ENCODE measurements at places on chromosomes 6 and 20.
A peak's percentile ranks its signal among the peaks of the same experiment; 100 is the strongest.

GRCh38 chr6:34572585-34572984 is 16.5 kb upstream of the SPDEF start:
- no peak for DNase-seq

GRCh38 chr20:58389324-58389967 is 417 bp downstream of the VAPB start:
- no peak for DNase-seq

GRCh38 chr6:140160909-140161308 is 786.5 kb upstream of the CITED2 start:
- DNase-seq, result no peak

DNA sequence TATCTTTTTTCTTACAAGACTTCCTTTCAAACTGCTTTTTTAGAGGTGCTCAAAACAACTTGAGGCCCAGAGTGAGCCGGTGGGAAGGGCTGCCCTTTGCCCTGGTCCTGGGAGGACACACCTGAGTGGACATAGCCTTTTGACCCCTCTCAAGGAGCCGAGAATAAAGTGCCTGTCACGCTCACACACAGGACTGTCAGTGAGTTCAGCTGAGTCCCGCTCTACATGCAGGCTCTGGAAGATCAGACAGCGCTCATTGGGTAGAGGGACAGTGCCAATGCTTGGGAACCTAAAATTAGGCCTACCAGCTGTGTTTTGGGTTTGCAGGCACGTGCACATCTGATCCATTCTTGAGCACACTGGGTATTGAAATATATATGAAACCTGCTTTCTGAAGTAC is 387.8 kb downstream of the CD83 start:
- DNase-seq, result no peak

GRCh38 chr6:149093643-149094042 is 223.9 kb upstream of the TAB2 start:
- DNase-seq, result no peak

- DNase-seq, result no peak
Measured at GRCh38 chr6:38187811-38188590, 368.5 kb downstream of the ZFAND3 start.

DNA sequence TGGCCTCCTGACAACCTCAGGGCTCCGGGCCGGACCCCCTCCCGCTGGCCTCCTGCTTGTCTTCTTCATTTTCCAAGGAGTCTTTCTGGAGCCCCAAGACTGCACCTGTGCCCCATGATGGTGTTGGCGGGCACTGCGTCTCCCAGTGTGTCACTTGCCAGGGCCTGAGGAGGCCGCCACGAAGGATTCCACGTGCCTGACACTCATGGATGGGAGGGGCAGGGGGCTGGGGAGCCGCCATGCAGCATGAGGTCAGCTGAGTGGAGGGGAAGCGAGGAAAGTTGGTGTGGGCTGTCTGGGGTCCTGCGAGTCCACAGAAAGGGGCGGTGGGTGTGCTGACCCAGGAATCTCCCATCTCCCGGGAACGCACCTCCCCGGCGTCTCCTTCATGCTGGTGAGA is 165.7 kb downstream of the SMOC2 start:
- no peak for DNase-seq

GRCh38 chr6:2197177-2197671 is 48.2 kb downstream of the GMDS start:
- no peak for DNase-seq

- no peak for DNase-seq
Measured at GRCh38 chr6:157095084-157095483, 228.2 kb downstream of the TMEM242 start.

GRCh38 chr20:51732096-51732791 is 35.9 kb downstream of the ATP9A start:
- peak; percentile 45 for DNase-seq

- DNase-seq, result no peak
Measured at GRCh38 chr20:63499338-63499969, 571 bp upstream of the EEF1A2 start.

GRCh38 chr20:12575352-12576095 is 433.2 kb upstream of the SPTLC3 start:
- DNase-seq, result peak; percentile 75

DNA sequence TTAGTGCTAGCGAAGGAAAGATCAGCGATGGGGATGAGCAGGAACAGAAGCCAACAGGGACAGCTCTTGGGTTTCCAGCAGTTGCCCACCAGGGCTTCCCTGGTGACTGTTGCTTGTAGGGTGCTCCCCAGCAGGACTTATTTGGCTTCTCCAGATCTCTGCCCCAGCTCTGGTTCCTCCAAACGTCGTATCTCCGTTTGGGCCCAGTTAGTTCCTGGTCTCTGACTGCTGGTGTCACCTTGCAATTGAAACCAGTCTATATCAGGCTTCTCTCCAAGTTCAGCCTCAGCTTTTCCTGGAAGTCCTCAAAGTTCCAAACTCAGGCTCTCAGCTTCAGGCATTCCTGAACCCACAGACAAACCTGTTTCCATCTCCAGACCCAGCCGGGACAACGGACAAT is 70.8 kb upstream of the NXT1 start:
- DNase-seq, result no peak

DNA sequence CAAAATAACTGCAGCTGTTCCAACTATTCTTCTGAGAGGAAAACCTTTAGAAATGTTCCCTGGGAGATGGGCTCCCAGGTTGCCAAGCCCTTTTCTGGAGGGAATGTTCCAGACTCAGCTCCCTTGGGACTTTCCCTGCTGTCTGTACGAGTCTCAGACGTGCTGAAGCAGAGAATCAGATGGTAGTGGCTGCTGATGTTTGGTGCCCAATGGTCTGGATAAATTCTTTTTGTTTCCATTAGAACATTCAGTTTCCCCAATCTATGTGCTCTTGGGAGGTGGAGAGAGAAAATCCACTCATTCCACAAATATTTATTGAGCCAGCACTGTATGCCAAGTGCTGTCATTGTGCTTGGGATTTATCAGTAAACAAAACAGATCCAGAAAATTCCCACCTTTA is 40.0 kb downstream of the SNHG17 start:
- DNase-seq, result no peak

GRCh38 chr6:79225717-79226599 is 8.5 kb downstream of the HMGN3 start:
- DNase-seq, result no peak

DNA sequence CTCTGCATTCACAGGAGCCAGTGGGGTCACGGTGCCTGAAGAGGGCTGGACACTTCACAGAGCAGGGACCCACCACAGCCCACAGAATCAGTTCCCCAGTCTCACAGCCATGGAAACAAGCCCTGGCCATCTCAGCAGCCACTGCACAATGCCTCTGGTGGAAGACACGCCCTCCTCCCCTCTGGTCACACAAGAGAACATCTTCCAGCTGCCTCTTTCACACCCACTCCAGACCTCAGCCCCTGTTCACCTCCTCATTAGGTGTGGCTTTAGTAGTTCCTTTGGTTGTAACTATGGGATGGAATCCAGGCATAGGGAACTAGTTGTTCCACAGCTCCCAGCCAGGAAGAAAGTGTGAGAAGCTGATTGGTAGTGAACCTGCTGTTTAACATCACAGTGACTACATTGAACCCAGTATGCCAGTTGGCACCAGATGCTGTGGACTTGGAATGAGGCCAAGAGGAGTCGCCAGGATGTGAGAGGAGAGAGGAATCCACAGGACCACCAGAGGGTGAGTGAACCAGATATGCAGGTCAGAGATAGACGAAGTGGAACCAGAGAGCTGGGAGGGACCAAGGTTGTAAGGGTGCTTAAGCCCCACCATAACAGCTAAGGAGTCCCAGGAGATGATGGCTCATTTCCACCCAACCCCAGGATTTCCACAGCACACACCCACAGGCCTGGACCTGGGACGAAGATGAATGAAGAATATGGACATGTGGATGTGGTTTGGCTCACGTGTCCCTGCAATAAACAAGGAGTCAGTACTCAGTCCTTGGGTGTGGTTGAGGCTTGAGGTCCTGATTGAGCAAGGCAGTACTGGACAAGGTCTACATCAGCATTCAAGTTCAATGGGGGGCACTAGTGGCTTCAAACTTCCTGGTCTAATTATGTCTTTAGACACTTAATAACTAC is 8.8 kb upstream of the BTN3A3 start:
- DNase-seq, result no peak

DNA sequence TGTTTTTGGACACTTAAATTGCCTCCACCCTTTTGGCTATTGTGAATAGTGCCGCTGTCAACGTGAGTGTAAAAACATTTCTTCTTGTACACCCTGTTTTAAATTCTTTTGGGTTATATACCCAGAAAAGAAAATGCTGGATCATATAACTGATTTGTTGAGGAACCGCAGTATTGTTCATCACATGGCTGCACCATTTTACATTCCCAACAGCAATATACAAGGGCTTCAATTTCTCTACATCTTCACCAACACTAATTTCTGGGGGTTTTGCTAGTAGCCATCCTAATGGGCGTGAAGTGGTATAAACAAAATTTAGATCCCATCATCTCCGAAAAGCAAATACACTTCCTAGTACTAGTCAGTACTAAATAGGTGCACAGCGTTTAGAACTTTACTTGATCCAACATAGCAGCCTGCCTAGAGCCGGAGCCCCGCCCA is 579 bp upstream of the BPHL start:
- DNase-seq, result no peak

DNA sequence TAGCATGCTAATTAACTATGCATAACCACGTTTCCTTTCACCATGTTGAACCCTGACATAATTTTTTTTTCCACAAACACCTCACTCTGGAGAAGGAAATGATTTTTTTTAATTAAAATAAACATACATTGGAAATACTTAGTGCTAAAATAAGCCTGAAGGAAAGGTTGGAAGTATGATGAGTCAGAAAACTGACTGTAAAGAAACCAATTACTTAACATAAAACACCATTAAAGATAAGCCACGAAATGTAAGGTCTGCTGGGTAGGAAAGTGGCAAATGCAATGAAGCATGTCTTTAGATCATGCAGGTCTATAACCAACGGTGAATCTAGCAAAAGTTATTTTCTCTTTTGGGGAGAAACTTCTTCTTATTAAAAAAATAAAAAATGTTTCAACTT is 47.5 kb downstream of the OPRM1 start:
- DNase-seq, result no peak

- DNase-seq, result no peak
Measured at GRCh38 chr20:21225215-21225947, 77.8 kb upstream of the XRN2 start.

GRCh38 chr6:12593771-12594529 is 122.6 kb upstream of the PHACTR1 start:
- no peak for DNase-seq

- no peak for DNase-seq
Measured at GRCh38 chr20:1861347-1861976, 33.7 kb upstream of the SIRPA start.

GRCh38 chr6:31336896-31337496 is 20.0 kb downstream of the HLA-B start:
- no peak for DNase-seq

DNA sequence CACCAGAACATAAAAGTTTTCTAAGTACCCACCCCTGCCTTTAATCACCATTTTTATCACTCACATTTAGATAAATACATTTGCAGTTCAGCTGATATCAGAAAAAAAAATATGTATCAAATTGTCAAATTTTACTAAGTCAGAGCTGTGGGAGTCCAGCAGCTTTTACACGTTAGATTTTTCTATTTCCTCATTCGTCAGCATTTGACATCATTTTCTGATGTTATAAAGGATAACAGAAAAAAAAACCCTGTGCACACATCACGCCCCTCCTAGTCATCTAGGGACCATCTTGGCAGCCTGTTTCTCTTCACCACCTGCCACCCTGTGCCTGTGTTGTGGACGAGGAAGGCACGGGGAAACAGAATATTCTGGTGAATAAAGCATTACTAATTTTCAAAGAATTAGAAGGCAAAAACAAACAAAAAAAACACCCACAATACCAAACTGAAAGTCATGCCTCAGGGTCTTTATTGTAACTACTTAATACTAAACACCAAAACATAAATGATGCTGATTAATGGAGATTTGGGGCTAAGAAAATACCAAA is 12.4 kb downstream of the B4GALT5 start:
- DNase-seq, result no peak

DNA sequence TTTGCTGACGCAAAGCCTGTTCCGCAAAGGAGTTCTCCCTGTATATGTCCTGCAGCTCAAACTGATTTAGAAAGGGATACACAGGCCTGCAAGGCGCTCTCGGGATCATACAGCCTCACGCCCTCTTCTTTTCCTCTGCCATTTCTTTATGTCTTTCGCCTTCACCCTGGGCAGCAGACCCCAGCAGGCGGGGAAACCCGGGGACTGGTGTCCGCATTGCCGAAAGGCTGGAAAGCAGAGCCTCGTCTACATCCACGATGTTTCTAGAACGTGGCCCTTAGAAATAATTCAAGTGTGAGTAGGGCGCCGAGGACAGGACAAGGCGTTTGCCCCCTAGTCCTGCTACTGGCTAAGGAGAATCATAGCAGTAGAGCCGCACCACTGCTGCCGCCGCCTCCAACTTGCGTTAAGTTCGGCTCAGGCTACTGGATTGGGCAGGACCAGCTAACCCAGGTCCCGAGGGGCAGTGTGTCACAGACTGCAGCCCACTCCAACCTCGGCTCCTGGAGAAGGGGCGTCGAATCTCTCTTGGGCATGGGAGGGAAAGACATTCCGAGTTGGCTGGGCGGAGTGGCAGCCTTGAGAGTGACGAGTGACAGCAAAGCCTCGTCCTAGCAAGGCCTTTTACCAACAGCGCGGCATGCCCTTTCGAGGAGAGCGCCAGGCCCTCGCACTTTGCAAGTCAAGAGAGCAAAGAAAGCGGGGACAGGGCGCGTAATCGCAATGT is 2.6 kb upstream of the TBX18 start:
- no peak for DNase-seq

- DNase-seq, result no peak
Measured at GRCh38 chr6:10300071-10300470, 114.8 kb downstream of the TFAP2A start.

GRCh38 chr6:158868890-158869825 is 50.0 kb upstream of the EZR start:
- peak; percentile 87 for DNase-seq

DNA sequence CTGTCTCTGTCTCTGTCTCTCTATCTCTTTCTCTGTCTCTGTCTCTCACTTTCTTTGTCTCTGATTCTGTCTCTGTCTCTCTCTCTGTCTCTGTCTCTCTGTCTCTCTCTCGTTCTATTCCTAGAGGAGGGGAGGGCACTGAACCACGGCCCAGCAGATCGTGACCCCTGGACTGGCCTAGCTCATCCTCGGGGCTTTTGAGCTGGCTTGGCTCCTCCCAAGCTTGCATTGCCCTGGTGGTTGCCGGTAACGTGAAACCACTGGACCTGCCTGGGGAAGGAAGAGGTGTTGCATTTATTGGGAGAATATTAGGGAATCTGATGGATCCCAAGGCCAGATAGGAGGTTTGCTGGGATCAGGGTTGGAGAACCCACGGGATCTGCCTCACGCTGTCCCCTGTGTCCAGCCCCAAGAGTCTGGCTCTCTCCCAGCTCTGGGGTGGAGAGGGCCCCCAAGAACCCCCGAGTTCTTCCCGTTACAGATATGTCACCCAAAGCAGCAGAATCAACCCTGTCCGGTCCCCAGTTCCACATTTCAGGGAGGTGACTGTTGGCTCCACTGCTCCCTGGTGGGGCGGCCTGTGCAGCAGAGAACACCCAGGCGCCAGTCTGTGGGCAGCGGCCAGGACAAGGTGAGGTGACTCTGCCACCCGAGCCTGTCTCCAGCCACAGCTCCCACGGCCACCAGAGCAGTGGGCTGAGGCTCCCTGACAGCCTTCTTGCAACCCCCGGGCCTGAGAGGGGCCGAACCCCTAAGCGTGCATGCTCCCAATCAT is 228.3 kb downstream of the TTLL2 start:
- DNase-seq, result no peak

GRCh38 chr6:169092375-169092774 is 161.3 kb downstream of the THBS2 start:
- DNase-seq, result no peak
